ENCODE measurements at places on chromosomes 1 and 21. TPM values are rescaled to one million over a fixed set of nuclear protein-coding genes. Genes with fewer than 3 reads are reported as not detected.

DNA sequence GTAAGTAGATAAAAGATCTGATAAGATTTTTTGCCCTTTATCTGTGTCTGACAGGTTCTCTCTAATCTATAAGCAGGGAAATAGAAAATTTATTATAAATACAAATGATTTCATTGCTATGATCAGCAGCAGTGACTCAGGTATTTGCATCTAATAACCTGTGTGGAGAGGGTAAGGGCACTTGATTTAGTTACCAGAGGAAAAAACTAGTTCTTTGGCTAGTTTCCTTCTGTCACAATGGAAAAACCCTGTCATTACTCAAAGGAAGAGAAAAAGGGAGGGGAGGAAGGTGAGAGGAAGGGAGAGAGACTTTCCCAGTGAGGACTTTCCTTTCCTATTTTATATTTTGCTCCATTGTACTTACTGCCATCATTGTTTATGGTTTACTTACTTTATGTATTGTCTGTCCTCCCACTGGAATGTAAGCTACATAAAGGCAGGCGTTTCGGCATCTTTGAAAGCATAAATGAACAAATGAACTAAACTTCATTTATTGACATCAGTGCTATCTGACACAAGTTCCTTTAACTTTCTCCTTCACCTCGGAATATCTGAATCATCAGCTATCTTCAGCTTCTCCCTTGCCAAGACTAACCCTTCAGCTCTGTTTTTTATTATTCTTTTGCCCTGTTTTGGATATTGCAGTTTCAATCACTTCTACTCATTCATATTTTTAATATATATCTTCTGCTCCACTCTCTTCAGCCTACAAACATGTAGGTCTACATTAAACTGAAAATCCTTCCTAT, 34.9 kb downstream of the WDR3 start:
- DNase-seq = no peak

DNA sequence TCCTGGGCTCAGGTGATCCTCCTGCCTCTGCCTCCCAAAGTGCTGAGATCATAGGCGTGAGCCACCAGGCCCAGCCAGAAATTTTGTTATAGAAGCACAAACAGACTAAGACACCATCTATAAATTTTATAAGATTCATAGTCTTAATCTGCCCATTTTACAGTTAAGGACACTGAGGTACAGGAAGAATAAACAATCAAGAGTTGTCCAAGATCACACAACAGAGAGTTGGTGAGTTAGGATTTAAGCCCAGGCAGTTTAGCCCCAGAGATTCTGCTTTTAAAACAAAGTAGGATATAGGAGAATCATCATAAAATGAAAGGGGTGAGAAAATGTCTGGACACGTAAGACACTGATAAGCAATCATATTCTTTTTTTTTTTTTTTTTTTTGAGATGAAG, 6.8 kb downstream of the TEX46 start:
- DNase-seq = no peak

DNA sequence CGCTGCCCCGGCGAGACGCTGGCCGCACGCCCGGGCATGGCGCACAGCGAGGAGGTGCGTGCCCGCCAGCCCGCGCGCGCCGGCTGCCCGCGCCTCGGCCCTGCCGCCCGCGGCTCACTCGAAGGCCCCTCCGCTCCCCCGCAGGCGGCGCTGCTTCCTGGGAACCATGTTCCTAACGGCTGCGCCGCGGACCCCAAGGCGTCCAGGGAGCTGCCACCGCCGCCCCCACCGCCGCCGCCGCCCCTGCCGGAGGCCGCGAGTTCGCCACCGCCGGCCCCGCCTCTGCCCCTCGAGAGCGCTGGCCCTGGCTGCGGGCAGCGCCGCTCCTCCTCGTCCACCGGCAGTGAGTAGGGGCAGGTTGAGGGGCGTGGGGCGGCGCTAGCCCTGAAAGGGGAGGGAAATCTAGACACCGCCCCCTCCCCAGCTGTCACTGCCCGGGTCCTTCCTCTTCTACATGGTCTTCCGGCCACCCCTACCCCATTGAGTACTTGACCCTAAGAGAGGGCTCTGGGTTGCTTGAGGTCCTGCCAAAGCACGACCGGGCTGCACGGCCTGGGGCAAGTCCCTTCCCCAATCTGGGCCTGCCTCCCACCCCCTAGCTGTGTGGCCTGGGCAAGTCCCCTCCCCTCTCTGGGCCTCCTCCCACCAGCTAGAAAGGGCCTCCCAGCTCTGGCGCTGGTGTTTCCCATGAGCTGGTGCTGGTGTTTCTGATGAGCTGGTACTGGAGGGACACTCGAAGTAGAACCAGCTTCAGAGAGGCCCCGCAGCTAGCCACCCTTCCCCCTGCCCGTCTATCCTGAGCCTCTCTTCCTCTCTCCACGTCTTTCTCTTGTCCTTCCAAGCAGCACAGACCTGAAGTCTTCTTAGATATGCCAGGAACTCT, 17.0 kb downstream of the TNFRSF25 start:
- DNase-seq = no peak

DNA sequence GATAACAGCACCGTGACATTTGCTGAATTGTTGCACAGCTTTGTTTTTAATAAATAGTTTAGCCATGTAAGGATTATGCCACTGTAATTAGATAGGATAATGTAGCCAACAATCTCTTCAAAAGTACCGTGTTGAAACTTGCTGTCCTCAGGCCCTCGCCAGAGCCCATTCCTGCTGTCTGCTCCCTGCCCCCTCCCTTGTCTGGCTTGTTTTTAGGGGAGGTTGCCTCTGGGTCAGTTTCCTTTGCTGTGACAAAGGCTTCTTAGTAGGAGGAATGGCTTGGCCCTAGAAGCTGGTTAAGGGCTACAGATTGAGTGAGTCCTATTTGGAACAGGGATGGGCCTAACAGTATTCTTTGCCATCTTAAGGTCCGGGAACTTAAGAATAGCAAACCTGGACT, 107.9 kb downstream of the LMO4 start:
- no peak for DNase-seq

DNA sequence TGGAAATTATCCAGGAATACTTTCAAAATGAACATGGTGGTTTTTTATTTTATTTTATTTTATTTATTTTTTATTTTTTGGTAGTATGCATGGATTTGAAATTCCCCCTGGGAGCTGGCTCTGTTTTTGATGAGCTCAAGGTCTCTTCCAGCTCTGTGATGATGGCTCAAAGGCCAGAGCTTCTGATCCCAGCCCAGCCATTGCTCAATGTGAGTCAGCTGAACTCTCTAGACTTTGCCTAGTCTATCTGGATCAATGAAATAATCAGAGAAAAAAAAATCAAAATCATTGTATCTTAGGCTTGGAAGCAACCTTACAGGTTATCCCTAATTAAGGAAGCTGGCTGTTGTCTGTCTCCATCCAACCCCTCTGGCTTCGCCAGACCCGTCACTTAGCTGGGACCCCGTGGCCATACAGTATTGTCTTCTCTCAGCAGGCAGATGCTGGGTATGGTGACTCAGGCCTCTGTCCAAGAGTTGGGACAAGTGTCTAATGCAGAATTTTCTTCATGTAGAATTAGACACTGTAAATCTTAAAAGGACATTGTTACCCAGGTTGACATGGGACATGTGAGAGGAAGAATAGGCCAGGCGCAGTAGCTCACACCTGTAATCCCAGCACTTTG, 90.2 kb upstream of the LPGAT1 start:
- no peak for DNase-seq

GRCh38 chr1:94039514-94039870, 81.5 kb downstream of the ABCA4 start:
- DNase-seq = peak; percentile 85

S100A12 gene
- 4.0 TPM for total RNA-seq

FCGR3B gene
- total RNA-seq = 4.8 TPM

RBM8A gene
- 63.6 TPM for total RNA-seq

LMOD1 gene
- 10.8 TPM for total RNA-seq
